C1 segment of cervical spinal cord (tissue), 14 donors: ENCODE measurements at places on chromosomes 13 and 19.

DNA sequence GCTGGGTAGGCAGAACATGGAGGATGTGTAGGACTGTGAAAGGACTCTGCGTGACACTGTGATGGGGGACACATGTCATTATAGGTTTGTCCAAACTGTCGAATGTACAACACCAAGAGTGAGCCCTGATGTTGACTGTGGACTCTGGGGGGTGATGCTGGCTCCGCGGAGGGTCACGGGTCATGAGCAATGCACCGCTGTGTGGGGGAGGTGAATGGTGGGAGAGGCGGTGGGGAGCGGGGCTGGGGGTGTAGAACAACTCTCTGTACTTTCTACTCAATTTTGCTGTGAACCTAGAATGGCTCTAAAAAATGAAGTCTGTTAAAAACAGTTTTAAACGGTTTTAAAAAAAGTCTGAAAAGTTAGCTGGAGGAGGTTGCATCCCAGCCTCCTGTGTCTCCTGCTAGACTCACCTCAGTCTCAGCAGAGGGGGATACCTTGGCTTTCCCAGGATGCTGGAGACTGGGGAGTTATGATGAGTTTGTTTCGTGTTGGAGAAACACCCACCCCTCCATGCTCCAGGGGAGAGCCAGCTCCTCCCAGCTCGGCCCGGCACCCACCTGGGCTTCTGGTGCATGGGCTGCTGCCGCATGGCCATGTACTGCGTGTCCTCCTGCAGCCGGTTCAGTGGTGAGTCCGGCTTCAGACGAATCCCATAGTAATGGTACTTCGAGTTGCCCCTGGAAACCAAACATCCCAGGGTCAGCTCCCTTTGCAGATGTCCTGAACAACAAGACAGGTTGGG, 34.7 kb upstream of the RANBP3 start:
- no peak for DNase-seq

DNA sequence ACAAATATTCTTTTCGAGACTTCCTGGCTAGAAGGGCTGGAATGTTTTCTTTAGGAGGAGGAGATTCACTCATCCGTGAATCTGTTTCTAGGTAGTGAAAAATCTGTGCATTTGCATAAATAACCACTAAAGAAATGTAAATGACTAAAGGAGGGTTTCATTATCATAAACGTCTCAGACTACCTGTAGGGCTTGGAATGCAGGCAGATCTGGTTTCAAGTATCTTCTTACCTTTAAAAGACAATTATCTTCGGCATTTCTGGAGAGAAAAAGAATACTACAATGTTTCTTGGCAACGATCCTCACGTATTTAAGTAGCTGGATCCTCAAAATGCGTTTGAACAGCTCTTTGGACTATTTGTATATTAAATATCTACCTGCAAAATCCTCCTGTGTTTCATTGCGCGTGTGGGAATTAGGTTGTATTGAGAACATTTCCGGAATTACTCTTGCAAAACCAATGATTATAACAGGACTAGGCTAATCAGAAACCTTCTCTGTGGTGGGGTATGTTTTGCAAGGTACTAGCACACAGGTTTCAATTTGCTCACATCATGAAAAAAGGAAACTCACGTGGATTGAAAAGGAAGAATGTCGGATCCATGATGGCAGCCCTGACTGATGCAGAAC, 291.1 kb upstream of the ARGLU1 start:
- no peak for DNase-seq

DNA sequence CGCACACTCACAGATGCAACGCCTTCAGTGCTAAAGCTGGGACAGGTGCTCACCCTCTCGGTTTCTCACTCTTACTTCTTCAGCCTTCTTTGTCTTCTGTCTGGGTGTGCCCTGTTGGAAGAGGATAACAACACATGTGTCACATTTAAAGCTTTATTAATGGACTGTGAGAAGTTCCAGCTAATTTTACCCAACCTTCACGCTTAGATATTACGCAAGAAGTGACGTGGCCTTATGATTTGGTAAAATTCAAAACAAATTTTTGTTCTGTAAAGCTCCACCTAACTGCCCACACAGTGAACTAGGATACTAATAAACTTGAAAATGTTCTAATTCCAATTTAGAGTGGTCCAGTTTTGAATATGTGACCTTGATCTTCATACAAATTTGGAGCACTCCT, 66.7 kb upstream of the LRCH1 start:
- no peak for DNase-seq

- DNase-seq, result no peak
Measured at GRCh38 chr19:53649746-53650593, 18.2 kb downstream of the DPRX start.

DNA sequence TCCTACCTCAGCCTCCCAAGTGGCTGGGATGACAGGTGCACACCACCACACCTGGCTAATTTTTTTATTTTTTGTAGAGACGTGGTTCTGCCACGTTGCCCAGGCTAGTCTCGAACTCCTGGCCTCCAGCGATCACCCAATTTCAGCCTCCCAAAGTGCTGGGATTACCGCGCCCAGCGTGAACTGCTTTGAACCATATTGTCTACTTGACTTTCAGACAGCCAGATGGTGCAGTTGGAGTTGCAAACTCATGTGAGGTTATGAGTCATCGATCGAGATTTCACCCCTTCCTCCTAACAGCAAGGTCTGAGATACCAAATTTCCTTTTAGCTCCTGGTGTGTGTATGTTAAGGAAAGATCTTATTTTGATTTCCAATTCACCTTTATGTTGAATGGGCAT, 2.7 kb downstream of the SLC27A1 start:
- DNase-seq, result no peak

DNA sequence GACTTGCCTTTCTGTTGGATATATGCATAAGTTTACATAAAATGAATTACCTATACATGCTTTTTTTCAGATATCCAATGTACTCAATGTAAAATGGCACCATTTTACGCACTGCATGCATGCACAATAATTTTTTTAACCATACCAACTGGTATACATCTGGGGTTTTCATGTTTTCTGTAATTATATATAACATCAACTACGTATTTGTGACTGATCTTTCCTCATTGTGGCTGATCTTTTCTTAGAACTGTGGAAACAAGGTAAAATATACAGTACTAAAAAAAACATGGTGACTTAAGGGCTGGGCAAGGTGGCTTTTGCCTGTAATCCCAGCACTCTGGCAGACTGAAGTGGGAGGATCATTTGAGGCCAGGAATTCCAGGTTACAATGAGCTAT, 18.5 kb downstream of the PSPC1 start:
- no peak for DNase-seq

GRCh38 chr19:48471836-48472235, 2.7 kb downstream of the CYTH2 start:
- no peak for DNase-seq

DNA sequence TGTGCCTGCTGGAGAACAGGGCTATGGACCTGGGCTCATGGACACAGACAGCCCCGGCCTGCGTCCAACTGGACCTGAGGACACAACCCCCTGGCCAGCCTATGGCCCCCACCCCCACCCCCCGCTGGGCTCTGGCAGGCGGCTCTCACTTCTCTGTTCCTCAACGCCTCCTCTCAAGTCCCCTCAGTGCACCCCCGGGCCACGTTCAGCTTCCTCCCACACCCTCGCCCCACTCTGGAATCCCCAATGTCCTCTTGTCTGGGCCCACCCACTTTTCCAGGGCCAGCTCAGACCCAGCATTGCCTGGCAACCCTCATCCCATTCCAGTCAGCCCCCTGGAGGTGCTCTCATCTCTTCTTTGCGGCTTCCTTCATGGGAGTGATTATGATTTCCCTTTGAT, 130.2 kb upstream of the SPACA7 start:
- DNase-seq, result no peak
